DMS79 (cell line): ENCODE measurements at places on chromosomes 4 and X.

DNA sequence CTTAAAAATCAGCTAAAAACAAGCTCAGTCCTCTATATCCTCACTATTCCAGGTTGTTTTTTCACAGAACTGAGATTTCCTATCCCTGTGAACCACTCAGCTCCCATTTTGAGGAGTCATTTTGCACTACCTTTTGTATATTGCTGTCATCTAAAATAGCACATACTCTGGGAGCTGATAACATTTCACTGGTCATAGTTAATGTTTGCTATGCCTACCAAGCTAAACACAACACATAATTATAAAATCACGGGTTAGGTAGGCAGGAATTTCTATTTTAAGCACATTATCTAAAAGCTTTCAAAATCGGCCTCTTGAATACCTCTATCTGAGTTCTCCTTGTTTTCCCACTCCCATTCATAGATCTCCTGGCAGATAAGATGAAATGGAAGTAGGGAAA is 882.0 kb upstream of the INTU start:
- DNase-seq: no peak

- DNase-seq: no peak
Measured at GRCh38 chr4:80841587-80842281, 188.8 kb upstream of the BMP3 start.

DNA sequence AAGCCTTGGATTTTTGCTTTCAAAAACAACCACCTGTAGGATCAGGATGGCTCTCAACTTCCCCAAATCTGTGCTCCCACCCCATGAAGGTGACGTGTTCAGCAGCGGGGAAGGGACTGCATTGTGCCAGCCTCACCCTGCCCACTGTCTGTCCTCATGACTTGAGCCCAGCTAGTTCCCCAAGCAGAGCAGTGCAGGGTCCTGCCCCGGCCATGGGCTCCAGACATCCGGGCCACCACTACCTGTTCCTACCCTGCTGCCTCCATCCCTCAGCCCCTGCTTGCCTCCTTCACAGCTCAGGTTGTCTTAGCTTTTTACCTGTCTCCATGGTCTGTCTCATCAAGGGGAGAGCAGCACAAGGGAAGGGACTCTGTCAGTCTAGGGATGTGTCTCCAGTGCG is 11.4 kb upstream of the MAP9 start:
- DNase-seq: no peak

GRCh38 chr4:110184791-110185155 is 13.6 kb downstream of the ELOVL6 start:
- no peak for DNase-seq

DNA sequence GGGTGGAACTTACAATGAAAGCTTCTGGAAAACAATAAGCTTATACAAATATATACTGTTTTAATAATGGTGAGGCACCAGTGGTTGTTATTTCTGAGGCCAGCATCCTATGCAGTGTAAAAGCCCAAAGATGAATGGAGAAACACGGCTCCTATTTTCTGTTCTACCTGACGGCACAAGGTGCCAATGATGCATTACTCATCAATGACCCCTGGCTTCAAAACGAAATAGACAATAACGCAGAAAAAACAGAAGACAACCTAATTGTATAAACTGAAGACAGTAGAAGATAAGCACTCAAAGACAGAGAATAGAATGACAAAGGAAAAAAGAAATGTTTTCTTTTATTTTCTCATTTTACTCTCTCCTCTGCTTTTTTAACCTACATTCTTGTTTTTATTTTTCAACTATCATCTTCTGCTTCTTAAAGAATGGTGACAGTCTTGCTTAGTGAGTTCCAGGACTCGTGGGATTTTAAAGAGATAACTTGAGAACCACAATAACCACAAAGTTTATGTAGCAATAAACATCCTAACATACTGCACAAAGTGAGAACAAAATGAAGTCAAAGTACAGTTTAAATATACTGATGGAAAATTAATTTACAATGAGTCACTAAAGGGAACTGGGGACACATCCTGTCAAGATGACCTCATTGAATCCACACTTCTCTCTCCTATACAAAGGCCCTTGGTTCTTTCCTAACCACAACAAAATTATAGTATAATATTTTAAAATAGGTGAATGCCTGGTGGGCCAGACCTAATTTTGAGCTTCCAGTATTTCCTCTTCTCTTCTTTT is 169.8 kb downstream of the BTC start:
- DNase-seq: no peak
